ENCODE measurements at places on chromosomes 7 and 10.

DNA sequence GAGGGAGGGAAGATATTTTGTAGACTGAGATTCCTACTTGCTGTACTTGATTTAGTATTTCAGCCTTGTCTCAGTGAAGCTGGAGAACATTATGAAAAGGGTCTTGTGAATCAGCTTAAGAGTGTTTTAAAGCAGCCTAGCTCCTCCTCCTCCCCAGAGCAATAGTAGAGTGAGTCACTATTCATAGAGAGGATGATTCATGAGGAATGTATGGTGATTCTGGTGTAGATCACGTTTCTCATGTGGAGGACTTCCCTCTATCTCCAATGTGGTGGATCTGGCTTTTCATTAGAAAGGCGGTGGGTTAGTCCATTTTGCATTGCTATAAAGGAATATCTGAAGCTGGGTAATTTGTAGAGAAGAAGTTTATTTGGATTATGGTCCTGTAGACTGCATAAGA is 340.1 kb upstream of the CHRM2 start:
- no peak for DNase-seq

DNA sequence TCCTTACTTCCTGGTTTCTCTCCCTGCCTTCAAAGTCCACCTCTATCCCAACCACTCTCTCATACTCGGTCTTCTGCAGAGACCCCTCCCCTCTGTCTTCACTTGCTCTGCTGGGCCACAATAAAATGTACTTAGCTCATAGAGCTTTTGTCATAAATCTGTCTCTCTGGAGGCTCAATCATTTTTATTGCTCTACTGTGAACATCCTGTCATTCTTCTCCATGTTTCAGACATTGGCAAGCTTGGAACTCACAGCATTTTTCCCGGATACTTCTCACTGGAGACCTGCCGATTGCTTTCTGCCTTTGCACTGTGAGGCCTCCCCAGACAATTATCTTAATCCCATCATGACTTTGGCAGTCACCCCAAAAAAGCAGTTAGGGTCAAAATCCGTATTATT is 192.3 kb upstream of the ZMIZ1 start:
- no peak for DNase-seq

DNA sequence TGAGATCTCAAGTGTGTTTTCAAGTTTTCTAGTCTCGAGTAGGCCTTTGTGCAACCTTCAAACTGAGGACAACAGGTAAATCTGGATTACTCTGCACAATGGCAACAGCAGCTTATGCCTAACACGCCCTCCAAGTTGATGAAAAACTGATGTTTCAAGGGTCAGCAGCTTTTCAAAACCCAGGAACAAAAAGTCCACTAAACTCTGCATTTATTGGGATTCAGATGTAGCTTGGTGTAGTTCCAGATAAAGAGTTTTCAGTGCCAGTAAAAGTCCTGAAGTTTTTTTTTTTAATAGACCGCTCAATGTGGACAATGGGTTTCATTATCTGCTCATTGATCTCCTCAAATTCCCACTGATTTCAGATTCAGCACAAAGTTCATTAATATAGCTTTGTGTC is 259.3 kb downstream of the GLI3 start:
- DNase-seq, result no peak

- no peak for DNase-seq
These were observed 97.8 kb downstream of the PAXIP1 start for GRCh38 chr7:154905146-154905545.

DNA sequence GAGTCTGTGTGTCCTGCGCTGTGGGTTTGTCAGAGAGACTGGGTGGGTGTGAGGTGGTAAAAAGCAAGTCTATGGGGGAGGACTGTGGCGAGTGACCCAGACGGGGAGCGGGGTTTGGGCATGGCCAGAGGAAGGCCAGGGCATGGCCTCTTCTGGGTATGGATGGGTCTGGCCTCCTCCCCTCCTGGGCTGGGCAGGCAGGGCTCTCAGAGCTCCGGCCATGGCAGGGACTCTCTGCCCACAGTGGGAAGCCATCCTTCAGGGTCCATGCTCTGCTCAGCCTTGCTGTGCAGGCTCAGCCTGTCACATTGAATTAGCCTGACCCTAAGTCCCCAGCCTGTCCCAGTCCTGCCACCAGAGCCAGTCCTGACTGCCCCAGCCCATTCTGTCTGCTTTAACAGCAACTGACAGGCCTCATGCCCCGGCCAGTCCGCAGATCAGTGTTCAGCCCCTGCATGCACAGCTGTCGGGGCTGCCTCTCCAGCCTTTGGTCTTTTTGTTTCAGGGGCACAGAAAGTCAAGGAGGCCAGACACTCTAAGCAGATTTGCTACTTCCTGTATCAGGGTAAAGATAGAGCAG is 7.9 kb downstream of the ANTXRL start:
- DNase-seq, result no peak

- DNase-seq, result no peak
These were observed 96.9 kb upstream of the SH2B2 start for GRCh38 chr7:102189756-102190155.

DNA sequence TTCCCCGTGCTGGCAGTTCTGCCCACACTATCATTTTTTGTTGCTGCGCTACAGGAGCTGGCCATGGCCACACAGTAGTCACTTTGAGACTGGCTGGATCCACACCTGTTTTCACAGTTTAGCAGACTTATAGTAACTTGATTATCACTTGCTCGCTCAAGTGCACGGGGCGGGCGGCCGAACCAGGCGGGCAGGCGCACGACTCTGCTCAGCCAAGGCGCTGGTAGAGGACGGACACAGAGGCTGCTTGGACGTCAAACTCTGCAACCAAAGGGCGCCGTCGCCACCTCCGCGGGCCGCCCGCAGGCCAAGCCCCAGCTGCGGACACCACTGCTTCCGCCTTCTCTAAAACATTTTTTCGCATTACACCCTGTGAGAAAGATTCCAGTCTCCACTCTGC is 38.4 kb upstream of the PHYHIPL start:
- DNase-seq, result no peak

- DNase-seq, result no peak
These were observed 211.7 kb downstream of the CCSER2 start for GRCh38 chr10:84540022-84540616.

GRCh38 chr7:47551668-47552440 is 30.1 kb downstream of the TNS3 start:
- DNase-seq, result no peak

DNA sequence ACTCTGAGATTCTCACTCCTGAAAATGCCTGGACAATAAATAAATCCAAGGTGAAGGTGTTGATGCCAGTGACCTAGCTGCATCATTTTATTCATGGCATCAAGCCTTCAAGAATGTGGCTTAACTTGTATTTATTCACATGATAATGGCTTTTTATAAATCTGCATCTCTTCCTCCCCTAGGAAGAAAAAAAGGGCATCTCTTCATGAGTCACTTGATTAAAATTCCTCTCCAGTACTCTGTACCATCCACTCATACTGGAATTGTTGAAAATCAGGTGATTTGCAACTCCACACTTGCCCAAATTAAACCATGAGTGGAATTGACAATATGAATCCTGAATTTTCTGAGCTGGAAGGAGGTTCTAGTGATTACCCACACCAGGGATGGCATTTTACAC is 30.2 kb downstream of the PTPRE start:
- no peak for DNase-seq

Measured in NCI-H1092 (cell line).